ENCODE measurements at places on chromosomes 3 and 15. TPM values are rescaled to one million over a fixed set of nuclear protein-coding genes. Genes with fewer than 3 reads are reported as not detected.

Gene IMPG2
- 0.12 TPM for polyA plus RNA-seq

DNA sequence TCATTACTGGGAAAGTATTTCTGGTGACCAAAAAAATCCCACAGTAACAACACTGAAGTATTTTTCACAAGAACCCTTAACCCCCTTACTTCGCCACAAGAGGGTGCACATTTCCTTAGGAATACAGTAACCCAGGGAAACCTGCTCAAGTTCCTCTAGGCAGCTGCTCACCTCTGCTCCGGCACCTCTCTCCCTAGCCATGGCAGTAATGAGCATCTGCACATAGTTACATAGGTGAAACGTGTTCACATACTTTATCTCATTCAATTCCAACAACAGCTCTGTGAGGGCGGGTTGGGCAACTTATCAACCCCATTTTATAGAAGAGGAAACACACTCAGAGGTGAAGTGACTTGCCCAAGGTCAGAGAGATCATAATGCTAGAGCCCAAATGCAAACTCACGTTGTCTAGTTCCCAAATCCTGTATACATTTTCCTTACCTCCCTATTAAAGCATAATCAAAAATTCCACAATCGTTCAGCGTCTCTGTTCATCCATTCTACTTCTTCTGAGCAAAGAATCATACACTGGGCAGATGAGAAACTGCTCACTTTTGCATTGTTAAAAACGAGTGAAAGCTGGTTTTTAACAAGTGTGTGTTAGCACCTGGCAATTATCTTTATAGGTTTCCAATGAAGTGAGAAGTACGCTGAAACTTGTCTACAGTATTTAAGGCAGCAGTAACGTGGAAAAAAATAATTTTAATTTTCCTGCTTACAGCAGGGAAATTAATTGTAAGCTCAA lies 90.7 kb downstream of the IGF2BP2 start:
- no peaks in the 10 kb centered on the region for H3K27me3 ChIP-seq
- H3K27ac ChIP-seq, result peak overlapping the region; percentile 55
- DNase-seq, result peak; percentile 78
- no peak overlapping the region for H3K4me3 ChIP-seq

DNA sequence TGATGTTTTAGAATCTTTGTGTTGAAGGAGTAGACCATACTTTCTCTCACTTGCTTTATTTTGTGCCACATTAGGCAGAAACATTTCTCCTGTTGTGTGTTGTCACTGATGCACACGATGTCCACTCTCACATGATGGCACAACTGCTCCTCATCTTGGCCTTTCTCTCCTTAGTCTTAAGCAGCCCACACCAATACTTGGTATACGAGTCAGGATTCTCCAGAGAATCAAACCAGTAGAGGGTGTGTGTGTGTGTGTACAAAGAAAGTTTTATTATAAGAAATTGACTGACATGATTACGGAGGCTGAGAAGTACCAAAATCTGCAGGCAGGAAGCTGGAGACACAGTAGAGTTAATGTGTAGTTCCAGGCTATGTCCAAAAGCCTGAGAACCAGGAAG lies 187.1 kb downstream of the ALCAM start:
- DNase-seq, result no peak
- H3K36me3 ChIP-seq, result no peaks in the 10 kb centered on the region
- no peak overlapping the region for H3K27ac ChIP-seq

GRCh38 chr3:135513106-135514059 lies 452.1 kb upstream of the PPP2R3A start:
- no peak overlapping the region for H3K27ac ChIP-seq
- no peaks in the 10 kb centered on the region for H3K36me3 ChIP-seq
- no peak for DNase-seq

Gene CTXN2
- polyA plus RNA-seq, result 0.06 TPM

Gene CHRM5
- polyA plus RNA-seq, result not detected

Gene OR5K3
- not detected for polyA plus RNA-seq

DNA sequence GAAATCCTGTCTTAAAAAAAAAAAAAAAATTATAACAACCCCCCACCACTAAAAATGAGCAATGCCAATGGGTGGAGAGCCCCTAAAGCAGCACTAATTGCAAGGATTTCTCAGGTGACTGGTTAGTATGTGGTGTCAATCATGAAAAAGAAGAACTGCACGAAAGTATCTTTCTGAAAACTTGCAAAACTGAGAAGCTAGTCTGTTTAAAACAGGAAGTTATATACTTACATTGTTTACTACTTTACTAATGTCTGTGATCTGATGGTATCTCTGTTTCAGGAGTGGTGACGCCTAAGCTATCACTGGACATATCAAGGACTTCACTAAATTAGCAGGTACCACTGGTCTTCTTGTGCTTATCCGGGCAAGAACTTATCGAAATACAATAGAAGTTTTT lies at the start of gene CCR3:
CCR3 (plus strand) TSS at position 341 of the 400 bp plus-strand sequence. CDS start 22,699 bp downstream, outside the sequence.
- H3K36me3 ChIP-seq, result no peaks in the 10 kb centered on the region
- DNase-seq, result no peak
- H3K27me3 ChIP-seq, result no peaks in the 10 kb centered on the region

- H3K27me3 ChIP-seq, result no peaks in the 10 kb centered on the region
- no peak overlapping the region for H3K4me3 ChIP-seq
- H3K27ac ChIP-seq, result no peak overlapping the region
- no peaks in the 10 kb centered on the region for H3K4me1 ChIP-seq
- H3K36me3 ChIP-seq, result no peaks in the 10 kb centered on the region
- DNase-seq, result peak; percentile 16
Observed at GRCh38 chr3:102265720-102266119, 169.1 kb upstream of the ZPLD1 start.

Gene PLSCR2
- polyA plus RNA-seq, result not detected

DNA sequence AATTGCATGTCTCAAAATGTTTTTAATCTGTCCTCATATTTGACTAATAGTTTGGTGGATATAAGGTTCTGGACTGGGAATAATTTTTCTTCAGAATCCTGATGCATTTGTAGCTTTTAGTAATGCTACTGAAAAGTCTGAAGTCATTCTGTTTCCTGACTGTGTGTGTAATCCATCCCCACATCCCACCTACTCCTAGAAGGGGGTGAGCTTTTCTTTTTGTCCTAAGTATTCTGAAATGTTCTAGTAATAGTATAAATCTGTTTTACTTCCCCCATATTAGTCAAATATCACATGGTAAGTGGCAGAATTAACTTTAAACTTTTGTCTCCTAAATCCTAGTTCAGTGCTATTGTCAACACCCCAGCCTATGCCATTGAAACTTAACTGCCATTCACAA lies 162.8 kb downstream of the GREM1 start:
- H3K27me3 ChIP-seq, result no peaks in the 10 kb centered on the region
- no peak for DNase-seq
- no peak overlapping the region for H3K4me3 ChIP-seq
- no peaks in the 10 kb centered on the region for H3K36me3 ChIP-seq
- H3K27ac ChIP-seq, result no peak overlapping the region
- H3K4me1 ChIP-seq, result peaks cover 12% of the 10 kb centered on the region

- H3K27me3 ChIP-seq, result no peaks in the 10 kb centered on the region
- no peaks in the 10 kb centered on the region for H3K36me3 ChIP-seq
- no peak for DNase-seq
- H3K4me3 ChIP-seq, result no peak overlapping the region
- H3K4me1 ChIP-seq, result peaks cover 18% of the 10 kb centered on the region
- no peak overlapping the region for H3K27ac ChIP-seq
Observed at GRCh38 chr3:125140818-125141595, 71.5 kb downstream of the SLC12A8 start.

DNA sequence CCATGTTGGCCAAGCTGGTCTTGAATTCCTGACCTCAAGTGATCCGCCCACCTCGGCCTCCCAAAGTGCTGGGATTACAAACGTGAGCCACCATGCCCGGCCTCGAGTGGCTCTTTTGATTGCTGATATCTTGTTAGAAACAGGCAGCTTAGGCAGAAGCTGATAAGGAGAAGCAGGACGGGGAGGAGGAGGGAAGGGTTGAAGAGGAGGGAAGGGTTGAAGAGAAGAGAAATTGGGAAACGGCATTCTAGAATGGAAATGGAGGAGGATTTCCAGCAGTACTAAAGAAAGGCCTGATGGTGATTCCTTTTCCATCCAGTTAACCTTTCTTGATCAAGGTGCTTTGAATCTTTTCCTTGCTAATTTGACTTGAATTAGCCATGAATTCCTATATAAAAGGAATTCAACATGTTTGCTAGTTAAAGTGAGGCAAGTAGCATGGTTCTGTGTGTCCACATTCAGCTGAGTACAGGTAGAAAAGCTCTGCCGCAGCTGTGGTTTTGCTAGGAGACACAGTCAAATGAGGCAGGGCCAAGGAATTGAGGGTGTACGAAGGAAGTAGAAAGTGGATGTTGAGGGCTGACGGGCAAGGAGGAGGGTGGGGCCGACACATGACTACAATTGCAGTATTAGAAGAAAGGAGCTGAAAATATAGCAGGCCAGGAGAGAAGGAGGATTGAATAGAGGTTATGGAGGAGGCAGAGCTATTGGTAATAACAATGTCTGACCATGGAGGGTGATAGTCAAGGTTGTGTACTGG lies 27.2 kb upstream of the ATP1B3 start:
- H3K27ac ChIP-seq, result no peak overlapping the region
- no peak for DNase-seq
- H3K4me3 ChIP-seq, result no peak overlapping the region
- peaks cover 5% of the 10 kb centered on the region for H3K4me1 ChIP-seq
- no peaks in the 10 kb centered on the region for H3K27me3 ChIP-seq

- H3K36me3 ChIP-seq, result peaks cover 19% of the 10 kb centered on the region
- no peak for DNase-seq
Observed at GRCh38 chr15:70057931-70058641, 39.6 kb downstream of the TLE3 start.

DNA sequence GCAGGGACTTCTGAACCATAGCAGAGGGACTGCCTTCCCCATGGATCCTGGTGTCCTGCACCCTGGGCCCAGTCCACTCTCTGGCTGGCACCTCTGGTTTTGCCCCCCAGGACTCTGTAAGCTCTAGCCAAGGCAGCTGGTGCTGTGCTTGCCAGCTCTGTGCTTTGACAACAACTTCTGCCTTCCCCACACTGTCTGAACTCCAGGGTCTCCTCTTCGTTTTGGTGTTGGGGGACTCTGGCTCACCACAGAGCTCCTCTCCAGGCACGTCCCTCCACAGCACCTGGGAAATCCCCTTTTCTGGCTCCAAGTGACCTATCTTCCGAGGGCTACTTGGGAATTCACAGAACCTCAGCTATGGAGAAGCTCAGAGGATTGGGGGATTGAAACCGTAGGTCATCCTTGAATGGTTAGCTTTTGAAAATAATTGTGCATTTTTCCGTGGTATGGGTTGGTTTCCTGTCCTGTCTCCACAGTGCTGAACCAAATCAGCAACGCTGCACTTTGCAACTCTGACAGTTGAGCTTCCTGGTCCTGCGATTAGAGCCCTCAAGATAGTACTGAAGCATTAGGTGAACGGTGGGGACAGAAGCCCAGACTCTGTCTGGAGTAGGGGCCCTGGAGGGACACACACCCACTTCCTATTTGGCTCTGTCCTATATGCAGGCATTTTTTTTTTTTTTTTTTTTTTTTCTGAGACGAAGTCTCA lies 152.4 kb downstream of the APBA2 start:
- no peaks in the 10 kb centered on the region for H3K27me3 ChIP-seq
- H3K4me3 ChIP-seq, result no peak overlapping the region
- no peaks in the 10 kb centered on the region for H3K36me3 ChIP-seq
- no peak overlapping the region for H3K27ac ChIP-seq
- DNase-seq, result no peak

Data from cardiac muscle cell (in vitro differentiated cells and primary cell).